IPS DF 6.9 (cell line): ENCODE measurements at places on chromosomes 2 and 18.

DNA sequence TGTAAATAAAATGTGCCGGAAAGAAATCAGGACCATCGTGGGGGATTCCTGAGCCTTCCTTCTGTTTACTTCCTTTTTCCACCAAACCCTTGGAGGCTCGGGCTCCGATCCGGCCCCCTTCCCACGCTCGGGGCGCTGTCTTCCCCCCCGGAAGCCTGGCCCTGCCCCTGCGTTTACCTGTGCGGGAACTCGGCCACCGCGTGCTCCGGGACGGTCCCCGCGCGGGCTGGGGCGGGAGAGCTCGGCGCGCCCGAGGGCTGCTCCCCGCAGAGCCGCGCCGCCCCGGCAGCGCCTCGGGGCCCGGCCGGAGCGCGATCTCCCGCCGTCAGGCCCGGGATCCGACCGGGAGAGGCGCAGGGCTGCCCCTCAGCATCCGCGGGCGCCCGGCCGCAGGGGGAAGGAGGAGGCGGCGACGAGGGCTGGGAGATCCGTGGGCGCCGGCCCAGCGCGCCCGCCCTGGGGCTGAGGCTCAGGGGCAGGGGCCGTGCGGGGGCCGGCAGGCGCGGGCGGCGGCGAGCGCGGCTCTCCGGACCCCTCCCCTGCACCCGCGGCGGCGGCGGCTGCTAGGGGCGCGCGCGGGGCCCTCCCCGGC is 435 bp downstream of the ADCY3 start:
- DNase-seq, result no peak

DNA sequence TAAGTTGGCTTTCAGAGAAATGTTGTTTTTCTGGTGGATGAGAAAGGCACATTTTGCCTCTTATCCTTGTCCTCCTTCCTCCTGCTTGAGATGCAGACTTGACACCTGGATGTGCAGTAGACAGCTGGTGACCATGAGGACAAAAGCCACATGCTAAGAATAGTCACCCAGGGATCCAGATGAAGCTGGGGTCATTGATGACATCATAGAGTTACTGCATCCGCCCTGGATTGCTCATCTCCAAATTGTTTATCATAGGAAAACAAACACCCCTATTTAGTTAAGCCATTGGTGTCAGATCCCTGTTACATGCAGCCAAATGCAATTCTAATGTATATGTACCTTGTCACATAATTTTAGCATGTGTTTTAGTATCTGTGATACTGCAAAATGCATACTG is 16.3 kb upstream of the SLC1A4 start:
- no peak for DNase-seq

DNA sequence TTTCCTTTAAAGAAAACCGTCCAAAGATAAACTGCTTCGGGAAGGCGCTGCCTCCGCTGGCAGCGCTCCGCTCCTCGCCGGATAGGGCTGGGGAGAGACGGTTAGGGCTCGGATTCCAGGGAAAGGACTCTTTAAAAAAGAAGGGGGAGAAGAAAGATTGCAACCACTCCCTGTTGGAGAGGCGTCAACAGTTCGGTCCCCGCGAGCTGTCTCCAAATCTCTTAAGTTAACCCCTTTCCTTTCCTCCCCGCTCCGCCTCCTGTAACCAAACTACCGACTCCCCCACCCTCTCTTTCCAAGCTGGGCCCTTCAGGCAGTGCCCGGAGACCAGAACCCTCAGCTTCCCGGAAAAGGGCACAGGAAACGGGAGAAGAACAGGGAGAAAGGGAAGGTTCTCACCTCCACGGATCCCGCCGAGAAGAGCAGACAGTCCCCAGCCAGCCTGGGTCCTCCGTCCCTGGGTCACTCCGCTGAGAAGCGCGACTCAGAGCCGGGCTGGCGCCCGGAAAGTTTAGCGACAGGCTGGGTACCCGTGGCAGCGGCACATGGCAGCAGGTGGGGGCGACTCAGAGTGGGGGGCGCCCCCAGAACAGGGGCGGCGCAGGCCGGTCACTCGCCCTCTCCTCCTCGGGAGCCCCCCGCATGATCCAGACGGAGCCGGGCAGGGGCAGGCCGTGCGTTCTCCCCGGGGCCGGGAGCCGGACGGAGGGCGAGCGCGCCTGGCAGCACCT is 675 bp downstream of the FZD5 start:
- no peak for DNase-seq

GRCh38 chr18:65124633-65125032 is 626.2 kb upstream of the CDH7 start:
- no peak for DNase-seq

- DNase-seq, result no peak
Observed at GRCh38 chr2:127047716-127048617, 59.0 kb downstream of the BIN1 start.

- DNase-seq, result no peak
Observed at GRCh38 chr2:41782306-41783158, 265.3 kb upstream of the PKDCC start.

- no peak for DNase-seq
Observed at GRCh38 chr2:9211496-9211895, 4.9 kb downstream of the ASAP2 start.

GRCh38 chr2:108367014-108367413 is 10.7 kb upstream of the SULT1C4 start:
- DNase-seq, result no peak

DNA sequence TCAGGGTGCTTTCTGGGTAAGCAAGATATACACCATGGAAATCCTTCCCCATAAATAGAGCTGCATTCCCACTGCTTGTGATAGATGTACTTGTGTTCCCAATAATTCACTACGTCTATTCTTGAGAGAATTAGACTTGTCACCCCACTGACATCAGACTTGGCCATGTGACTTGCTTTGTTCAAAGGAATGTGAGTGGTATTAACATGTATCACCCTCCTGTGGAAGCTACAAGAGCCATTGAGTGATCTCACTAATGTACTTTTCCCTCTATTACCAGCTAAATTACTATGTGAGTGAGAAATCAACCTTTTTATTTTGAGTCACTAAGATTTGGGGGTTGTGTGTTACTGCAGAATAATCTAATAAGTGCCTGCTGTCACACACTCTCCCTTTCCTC is 176.0 kb downstream of the CCDC178 start:
- no peak for DNase-seq
